ENCODE measurements at places on chromosomes 7 and 10.

GRCh38 chr10:99370993-99371392 is 41.8 kb downstream of the CNNM1 start:
- peak; percentile 53 for DNase-seq

DNA sequence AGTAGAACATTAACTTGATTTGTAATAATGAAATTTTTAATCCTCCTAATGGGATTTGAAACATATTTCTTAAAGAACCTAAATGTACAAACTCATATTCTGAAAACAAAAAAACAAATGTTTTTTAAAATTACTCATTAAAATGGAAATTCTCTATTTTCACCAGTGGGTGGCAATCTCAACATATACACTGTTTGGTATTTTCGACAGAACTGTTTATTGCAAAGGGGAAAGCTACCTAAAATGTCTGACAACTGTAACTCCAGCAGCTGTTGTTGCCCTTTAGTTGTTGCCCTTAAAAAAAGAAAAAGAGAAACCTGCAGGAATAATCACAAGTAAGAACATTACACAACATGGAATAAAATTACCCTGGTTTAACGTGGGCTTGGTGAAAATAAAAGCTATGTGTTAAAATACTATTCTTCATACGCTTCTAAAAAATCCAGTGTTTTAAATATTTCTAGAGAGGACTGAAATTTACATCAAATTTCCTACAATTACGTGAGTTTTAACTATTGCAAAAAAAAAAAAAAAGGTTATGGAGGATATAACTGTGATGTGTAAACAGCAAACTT is 54.5 kb downstream of the COL1A2 start:
- DNase-seq = peak; percentile 52

DNA sequence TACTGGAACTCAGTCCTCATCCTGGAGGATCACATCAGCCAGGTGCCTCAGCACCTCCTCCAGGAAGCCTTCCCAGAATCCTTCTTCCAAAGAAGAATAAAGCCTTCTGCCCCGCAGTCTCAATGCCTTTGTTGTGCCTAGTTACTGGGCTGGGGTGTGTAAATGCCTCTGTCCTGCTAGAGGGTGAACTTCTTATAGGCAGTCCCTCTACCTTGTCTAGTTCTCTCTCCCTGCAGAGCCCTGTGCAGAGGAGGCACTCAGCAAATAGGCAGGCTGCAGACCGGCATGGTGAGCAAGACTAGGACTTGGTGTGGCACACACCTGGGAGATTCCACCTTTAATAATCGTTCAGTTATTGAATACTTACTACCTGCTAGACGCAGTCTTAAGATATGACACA is 104.7 kb upstream of the PCBD1 start:
- DNase-seq = no peak

GRCh38 chr10:124739986-124740368 is 4.2 kb downstream of the FAM53B start:
- no peak for DNase-seq

- DNase-seq = no peak
Observed at GRCh38 chr10:23613900-23614299, 175.0 kb downstream of the OTUD1 start.

DNA sequence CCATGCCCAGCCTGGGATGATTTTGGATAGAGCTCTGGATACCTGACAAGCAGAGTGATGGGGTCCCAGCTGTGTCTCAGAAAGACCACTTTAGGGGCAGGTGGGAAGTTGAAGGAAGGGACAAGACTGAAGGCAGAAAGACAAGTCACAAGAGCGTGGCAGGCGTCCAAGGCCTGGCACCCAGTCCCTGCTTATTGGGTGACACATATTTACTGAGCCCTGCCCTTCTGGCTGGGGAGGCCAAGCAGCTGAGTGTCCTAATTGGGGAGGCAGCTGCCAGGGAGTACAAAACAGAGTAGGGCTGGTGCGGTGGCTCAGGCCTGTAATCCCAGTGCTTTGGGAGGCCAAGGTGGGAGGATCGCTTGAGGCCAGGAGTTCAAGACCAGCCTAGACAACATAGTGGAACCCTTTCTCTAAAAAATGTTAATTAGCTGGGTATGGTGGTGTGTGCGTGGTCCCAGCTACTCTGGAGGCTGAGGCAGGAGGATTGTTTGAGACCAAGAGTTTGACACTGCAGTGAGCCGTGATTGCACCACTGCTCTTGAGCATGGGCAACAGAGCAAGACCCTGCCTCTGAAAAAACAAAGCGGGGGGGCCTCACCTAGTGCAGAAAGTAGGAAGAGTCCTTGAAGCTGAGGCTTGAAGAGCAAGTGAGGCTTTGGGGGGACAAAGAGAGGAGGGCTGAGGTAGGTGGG is 53.0 kb upstream of the GTF2I start:
- DNase-seq = no peak

DNA sequence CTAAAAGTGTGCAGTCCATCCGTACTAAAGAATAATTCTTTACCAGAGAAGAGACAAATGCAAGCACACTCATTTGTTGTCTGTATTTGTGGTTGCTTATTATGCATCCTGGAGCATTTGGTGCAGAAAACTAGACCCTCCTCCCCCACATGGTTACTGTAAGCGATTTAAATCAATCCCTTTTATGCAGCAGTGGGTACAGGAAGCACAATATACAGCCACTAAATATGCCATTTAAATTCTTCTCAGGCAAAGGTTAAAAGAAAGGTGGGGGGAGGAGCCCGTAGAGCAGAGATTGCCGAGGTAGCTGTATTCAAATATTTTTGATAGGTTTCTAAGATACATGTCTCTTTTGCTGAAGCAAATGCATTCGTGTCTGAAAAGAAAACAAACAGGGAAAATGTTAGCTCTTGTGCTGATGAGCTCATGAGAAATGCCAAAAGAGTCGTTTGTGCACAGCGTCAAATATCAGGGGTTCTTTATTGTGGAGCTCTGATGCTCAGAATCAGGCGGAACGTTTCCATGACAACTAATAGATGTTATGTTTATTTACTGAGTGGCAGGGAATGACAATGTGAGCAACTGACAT is 131.3 kb upstream of the NPVF start:
- DNase-seq = peak; percentile 86

- DNase-seq = no peak
Observed at GRCh38 chr10:128051548-128051947, 74.7 kb downstream of the MKI67 start.

GRCh38 chr10:94000638-94001415 is 7.1 kb downstream of the PLCE1 start:
- no peak for DNase-seq

DNA sequence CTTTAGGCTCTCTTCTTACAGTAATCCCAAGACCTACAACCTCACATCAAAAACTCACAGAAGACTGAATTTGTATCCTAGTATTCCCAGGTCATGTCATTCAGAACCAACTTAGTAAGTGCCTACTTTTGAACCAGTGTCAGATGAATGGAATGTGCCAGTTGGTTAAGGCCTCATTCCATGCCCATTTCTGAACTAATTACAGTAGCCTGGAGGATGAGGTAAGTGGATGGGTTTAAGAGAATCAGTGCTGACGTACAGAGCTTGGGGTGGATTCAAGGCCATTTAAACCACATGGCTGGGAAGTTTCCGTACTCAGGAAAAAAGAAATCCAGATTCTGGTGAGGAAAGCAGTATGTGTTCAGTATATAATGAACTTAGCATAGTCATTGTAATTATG is 21.9 kb upstream of the FOXP2 start:
- peak; percentile 3 for DNase-seq

DNA sequence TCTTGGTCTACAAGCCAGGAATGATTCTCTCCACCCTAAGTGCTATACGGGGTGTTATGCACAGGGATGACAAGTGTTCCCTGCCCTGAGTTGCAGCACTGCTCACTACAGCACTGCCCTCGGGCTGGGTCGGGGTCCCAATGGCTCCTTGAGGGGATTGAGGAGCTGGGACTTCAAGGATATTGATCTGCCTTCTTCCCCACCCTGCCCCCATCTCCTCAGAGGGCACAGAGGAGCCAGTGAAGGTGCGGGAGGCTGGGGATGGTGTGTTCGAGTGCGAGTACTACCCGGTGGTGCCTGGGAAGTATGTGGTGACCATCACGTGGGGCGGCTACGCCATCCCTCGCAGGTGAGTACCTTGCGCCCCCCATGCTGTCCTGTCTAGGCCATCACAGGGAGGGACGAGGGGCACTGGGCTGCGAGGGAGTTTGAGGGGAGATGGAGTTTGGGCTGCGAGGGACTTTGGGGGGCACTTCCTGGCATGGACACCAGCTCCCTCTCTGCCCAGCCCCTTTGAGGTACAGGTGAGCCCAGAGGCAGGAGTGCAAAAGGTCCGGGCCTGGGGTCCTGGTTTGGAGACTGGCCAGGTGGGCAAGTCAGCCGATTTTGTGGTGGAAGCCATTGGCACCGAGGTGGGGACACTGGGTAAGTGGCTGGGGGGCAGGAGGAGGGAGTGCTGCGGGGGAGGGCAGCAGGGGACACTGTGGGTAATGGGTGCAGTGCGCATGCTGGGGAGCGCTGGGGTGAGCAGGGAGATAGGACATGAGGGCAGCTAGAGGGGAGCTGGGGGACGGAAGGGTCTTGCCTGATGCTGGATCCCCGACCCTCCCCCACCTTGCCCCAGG is 10.3 kb downstream of the FLNC start:
- DNase-seq = no peak

- DNase-seq = peak; percentile 29
Observed at GRCh38 chr10:14625192-14625631, 149.5 kb downstream of the FAM107B start.

- no peak for DNase-seq
Observed at GRCh38 chr10:61961278-61961677, 59.8 kb downstream of the ARID5B start.

GRCh38 chr10:96025566-96025965 is 17.8 kb upstream of the CCNJ start:
- peak; percentile 16 for DNase-seq

DNA sequence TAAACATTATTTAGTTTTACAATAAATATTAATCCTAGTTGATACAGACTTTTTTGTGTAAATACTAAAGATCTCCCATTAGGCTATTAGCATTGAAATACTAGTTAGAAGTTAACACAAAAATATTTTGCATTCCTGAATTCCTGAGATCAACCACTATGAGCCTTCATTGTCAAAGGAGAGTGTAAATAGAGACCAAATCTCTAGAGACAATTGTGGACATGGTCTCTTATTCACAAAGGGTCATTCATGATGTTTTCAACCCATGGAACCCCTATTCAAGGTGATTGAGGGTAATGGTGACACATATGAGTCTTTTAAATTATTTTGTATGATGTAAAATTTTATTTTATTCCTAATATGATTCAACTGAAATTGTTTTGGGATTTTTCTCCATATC is 1454.8 kb upstream of the LRRTM3 start:
- DNase-seq = no peak

DNA sequence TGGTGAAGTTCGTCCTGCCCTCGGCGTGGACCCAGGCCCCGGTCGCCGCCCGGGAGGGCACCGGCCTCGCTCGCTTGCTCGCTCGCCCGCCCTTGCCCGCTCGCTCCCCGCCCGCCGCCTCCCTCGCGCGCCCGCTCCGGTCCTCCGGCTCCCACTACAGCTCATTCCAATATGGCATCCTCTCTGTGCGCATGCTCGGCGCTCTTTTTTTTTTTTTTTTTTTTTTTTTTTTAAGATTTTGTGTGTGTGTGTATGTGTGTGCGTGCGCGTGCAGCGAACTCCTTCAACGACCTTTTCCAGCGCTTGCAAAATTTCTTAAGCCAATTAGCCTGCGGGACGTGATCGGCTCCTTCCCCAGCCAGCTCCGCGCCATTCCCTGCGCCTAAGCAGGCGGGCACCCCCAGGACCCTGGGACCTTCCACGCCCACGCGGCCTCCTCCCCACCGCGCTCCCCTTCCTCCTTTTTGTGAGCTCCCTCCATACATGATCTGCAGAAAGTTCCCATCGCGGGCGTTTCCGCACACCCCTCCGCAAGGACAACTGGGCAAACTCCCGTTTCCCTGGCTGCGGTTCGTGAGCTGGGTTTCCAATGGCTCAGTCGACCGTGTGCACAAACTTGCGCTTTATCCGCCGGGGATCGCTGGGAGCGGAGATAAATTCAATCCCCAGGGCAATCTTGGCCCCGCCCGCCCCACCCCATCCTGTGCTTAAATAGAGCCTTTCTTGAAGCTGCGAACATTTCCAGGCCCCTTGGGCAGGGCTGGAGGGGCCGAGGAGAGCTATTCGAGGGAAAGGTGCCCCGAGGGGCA is at the start of gene SFMBT2:
Gene SFMBT2 (minus strand): TSS at position 173 of the 809 bp plus-strand sequence. CDS start 29,136 bp downstream, outside the sequence.
- DNase-seq = peak; percentile 85

- DNase-seq = no peak
Observed at GRCh38 chr7:128200376-128200775, 40.7 kb upstream of the LEP start.

- no peak for DNase-seq
Observed at GRCh38 chr7:149822353-149822943, 15.7 kb upstream of the ZNF862 start.

DNA sequence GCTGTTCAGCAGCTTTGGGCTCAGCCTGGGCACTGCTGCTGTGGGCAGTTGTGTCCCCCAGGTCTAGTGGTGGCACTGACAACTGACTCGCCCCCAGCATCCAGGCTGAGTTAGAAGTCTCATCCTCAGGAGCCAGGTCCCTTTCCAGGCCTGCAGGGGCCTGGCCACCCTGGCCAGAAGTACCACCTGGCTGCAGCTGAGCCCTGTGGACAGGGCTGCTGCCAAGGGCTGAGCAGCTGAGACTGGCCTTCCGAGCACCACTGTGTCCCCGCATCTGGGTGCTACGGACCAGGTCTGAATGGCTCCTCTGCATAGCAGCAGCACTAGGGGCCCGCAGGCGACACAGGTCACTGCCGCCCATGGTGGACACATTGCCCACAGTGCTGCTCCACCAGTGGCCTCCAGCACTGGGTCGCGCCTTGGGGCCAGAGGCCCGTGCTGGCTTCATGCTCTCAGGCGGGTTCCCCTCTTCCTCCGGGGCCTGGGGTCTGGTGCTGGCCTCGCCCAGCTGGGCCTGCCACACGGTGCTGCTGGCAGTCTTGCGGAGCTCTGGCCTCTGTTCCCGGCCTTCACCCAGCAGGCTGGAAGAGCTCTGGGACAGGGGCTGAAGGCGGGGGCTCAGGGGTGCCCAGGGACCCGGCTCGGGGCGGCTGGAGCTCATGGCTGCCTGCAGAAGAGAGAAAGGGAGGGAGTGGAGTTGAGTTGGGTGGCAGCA is 6.2 kb downstream of the GPRIN2 start:
- no peak for DNase-seq

- no peak for DNase-seq
Observed at GRCh38 chr7:100220586-100221230, 959 bp downstream of the PVRIG start.

GRCh38 chr10:18500576-18500975 is 150.8 kb downstream of the NSUN6 start:
- no peak for DNase-seq

- DNase-seq = no peak
Observed at GRCh38 chr7:149799397-149800168, 26.2 kb upstream of the ZNF467 start.

- peak; percentile 83 for DNase-seq
Observed at GRCh38 chr10:110207011-110207804, at the start of gene MXI1. Gene MXI1, plus strand, starts transcription at chr10:110207605. Its CDS starts 204 bp downstream, at chr10:110207809.

- no peak for DNase-seq
Observed at GRCh38 chr10:109698882-109699664, 224.2 kb downstream of the XPNPEP1 start.

DNA sequence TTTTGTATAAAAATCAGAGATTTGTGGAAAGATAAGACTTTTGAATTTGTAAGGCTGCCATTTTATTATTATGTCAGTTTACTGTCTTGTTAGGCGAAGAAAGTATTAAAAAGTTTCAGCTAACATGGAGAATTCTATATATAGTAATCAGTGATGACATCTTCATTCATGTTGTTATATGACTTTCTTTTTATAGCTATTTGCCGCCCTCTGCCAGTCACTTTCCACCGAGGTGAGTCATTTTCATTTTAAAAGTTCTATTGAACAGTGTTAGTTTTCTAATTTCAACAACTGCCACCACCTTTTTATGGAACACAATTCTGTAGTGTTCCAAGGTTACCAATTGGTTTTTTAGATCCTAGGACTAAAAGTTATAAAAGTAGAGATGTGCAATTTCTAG is 11.8 kb downstream of the CUTC start:
- DNase-seq = no peak

All from mesenchymal stem cell (in vitro differentiated cells and primary cell).